ENCODE measurements at places on chromosomes 3 and 15.

DNA sequence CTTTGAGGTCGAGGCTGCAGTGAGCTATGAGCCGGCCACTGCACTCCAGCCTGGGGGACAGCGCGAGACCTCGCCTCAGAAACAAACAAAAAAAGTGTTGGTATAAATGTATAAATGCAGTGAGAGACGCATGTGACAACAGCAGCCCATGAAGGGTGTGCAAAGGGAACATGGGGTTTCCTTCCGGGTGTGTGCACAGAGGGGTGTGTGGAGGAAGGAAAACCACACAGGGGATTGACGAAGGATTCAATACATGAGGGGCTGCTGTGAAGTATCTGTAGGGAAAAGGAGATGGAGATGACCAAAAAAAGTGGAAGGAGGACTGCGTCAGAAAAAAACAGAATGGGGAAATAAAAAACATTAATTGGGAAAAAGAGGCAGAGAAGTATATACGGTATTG, 1.1 kb downstream of the MTFMT start:
- DNase-seq: no peak

DNA sequence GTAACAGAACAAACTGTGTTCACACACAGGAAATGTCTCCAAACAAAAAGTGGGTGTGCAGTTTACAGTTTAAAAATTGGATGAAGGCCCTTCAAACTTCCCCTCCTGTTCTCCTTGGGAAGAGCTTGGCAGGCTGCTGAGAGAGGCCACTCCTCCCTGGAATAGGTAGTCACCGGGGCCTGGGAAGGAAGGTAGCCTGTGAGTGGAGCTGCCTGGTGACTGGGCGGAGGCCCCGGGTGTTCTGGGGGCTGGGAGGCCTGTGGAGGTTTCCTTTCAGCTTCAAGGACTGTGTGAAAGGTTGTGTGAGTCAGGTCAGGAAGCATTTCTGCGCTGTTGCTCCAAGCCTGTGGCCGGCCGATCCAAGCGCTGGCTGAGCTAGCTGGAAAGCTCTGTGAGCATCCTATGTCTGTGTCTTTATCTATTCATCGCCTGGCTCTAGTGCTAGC, 14.1 kb downstream of the SLCO3A1 start:
- DNase-seq: no peak

DNA sequence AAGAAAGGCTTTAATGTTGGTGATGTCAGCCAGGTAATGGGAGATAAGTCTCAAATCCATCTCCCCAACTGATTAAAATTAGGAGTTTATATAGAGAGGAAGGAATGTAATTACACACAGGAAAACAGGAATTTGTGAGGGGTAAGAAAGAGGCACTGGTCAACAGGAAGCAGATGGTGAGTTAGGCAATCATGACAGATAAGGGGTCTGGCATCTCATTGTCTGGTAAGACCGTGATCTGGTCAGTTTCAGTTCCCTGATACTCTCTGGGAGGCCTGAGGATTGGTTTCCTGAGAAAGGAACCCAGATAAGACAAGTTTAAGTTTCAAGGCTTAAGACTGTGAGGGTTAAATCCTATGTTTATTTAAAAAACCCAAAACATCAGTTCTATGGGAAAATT, 414.7 kb upstream of the ARRDC4 start:
- no peak for DNase-seq

DNA sequence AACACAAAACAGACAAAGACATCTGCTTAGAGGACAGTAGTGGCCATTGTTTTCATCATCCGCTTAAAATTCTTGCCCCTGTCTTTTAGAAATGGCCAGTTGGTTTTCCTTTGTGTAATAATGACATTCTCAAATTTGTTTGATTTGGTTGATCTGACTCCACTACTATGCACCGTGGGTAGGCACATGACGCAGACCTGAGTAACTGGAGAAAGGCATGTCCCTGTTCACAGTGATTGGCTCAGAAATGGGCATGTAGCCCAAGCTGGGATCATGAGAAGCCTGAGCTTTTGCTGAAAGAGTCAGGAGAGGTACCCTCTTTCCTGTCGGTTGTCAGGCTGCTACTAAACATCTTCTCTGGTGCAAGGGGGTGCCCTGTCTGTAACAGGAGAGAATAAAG, 36.6 kb upstream of the MAGI1 start:
- no peak for DNase-seq

- no peak for DNase-seq
These were observed 123.9 kb upstream of the CADPS start for GRCh38 chr3:62999158-62999557.

DNA sequence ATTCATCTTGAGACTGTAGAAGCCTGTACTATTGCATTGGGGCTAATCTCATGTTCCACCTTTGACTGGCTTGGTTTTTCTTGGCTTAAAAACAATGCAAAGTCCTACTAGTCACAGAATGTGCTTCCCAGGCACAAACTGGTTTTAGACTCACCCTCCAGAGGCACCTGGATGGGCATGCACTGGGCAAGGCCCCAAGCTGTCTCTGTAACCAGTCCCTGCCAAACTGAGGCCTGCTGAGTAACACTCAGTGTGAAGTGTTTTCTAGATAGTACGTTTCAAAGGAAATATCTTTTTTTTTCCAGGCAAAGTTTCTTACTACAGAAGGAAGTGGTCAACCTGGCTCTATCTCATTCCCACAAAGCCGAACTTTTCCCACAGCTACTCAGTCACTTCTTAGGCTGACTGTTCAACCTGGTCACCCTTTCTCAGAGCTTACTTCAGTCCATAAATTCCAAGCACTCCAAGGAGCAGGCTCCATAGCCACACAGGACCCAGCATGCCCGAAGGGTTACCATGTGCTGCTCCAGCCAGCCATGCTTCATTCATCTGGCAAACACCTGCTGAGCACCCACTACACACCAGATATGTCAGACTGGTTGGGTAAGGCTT, 57.4 kb downstream of the NPTN start:
- DNase-seq: no peak

GRCh38 chr15:87567406-87568030, 689.0 kb downstream of the NTRK3 start:
- no peak for DNase-seq

GRCh38 chr3:108603691-108604090, 14.2 kb downstream of the DZIP3 start:
- DNase-seq: no peak

- DNase-seq: no peak
These were observed 251.4 kb upstream of the RGMA start for GRCh38 chr15:93340406-93340805.

DNA sequence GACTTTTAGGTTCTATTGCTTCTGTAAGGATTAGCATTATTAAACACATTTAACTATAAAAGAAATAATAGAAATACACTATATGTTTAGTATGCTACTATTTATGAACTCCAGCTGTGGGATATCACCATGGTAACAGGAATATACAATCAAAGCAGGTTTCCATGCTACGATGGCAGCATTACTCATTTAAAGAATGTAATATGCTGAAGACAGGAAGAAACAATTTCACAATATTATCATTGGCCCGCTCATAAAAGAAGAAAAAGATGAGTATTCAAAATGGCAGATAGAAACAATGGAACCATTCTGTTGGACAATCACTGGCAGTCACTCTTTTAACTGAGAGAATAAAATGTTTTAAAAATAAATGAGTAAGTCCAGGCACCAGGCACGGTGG, 153.4 kb downstream of the CBLB start:
- DNase-seq: no peak

- DNase-seq: no peak
These were observed 21.2 kb downstream of the ADAMTS7 start for GRCh38 chr15:78790027-78790426.

DNA sequence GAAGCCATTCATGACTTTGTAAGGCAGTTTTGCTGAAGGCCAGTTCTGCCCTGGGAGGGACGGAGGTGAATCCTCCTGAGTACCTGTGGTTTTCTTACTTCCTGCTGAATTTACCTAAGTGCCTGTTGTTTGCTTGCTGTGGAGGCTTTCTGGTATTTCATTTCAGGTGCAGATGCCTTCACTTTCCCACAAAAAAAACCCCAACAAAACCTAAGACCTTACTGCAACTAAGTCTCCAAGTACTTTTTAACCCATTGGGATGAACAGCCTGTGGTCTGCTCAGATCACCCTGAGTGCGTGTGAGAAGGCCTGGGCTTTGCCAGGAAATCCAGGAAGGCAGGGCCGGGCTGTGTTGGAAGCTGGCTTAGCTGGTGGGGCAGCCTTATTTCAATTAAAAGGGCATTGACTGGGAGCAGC, 65.3 kb downstream of the IGF1R start:
- no peak for DNase-seq

GRCh38 chr3:149586871-149587270, 71.0 kb downstream of the WWTR1 start:
- no peak for DNase-seq

DNA sequence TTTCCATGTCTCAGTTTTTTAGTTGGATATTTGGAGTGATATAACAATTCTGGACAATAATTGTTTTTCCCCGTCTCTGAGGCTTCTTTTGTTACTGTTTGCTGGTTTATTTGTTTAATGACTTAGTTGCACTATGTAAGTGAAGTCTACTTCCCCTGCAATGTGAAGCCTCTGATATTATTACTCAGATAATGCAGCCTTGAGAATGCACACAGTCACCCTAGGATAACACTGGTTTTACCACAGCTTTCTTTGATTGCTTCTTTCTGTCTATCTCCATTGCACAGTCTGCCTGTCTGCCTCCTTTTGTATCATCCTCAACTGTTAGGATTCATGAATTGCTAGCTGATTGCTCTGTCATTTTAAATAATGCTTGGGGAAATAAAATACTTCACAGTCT, 208.7 kb upstream of the ROBO1 start:
- no peak for DNase-seq

Measured in NCI-H2081 treated with DMSO at 0.1 percent for 48 hours (cell line).